ENCODE measurements at places on chromosomes 13 and 19.

- DNase-seq: no peak
Measured at GRCh38 chr19:47239152-47239551, 8.2 kb upstream of the BBC3 start.

- DNase-seq: no peak
Measured at GRCh38 chr13:95256091-95256490, 45.2 kb downstream of the ABCC4 start.

DNA sequence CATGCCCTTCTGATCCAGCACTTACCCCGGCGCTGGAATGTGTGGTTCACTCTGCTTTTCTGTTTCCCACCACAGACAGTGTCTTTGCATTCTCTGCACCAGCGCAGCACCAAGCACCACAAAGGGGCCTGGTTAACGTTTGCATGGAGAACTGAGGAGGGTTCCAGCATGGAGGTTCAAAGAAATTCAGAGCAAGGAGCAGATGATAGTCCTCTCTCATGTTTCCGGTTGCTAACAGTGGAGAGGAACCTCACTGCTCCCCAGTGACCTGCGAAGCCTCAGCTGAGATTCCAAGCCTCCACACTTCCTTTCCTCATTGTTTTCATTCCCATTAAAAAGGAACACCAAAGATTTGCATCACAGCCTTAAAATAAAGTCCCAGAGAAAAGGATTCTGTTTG is 99.7 kb downstream of the STARD13 start:
- DNase-seq: no peak

DNA sequence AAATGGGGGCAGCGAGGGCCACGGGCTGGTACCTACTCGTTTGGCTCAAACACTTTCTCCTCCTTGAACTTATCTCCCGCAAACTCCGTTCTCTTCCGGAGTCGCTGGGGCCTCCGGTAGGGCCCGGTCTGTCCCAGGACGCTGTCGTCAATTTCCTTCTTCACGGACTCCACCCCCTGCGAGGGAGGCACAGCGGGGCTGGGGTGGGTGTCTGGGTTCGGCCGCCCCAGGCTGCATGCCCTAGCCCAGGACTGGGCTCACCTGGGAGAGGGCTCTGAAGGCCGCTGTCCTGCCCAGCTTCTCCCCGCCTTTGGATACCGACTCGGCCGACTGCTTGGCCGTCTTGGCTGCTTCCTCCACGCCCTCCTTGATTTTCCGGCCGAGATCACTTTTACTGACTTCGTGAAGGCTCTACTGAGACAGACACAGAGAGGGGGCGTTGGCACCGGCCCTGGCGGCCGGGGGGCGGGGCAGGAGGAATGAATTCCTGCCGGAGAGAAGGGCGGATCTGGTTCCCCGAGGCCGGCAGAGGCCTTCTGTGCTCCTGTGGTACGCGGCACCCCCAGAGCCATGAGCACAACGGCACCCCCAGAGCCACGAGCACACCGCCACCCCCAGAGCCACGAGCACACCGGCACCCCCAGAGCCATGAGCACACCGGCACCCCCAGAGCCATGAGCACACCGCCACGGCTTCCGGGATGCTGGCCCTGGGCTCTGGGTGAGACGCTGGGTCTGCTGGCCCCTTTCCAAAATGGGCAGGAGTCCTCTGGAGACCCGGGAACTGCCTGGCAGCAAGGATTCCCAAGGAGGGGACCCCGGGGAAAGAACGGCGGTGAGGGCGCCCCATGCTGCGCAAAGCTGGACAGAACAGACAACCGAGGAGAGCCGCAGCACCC is 8.1 kb upstream of the CTXN1 start:
- no peak for DNase-seq

DNA sequence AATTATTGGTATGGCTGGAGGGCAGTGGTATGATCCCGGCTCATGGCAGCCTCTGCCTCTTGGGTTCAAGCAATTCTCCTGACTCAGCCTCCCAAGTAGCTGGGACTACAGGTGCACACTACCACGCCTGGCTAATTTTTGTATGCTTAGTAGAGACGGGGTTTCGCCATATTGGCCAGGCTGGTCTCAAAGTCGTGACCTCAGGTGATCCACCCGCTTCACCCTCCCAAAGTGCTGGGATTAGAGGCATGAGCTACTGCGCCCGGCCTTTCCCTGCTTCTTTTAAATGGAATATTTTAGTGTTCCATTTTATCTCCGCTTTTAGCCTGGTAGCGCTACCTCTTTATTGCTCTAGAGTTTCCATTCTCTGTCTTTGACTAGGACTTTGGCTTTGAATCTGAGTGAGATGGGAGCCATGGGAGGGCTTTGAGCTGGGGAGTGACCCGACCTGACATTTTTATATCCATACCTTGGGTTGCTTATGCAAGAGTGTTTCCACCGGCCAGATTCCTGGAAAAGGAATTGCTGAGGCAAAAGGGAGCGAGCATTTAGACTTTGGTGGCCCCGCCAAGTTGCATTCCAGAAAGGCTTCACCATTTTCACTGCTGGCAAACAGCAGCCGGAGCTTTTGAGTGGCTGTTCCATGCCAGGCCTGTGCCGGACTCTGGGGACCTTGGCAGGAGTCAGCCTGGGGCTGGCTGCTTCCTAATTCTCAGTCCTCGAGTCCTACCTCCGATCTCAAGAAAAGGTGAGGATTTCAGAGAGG is 22.9 kb downstream of the BICRA start:
- no peak for DNase-seq
